ENCODE measurements at places on chromosomes 5 and 9. TPM values are rescaled to one million over a fixed set of nuclear protein-coding genes. Genes with fewer than 3 reads are reported as not detected.

The PCDHGA8 gene
- total RNA-seq: 7.5 TPM

- no peak overlapping the region for H3K4me3 ChIP-seq
- H3K4me1 ChIP-seq: peaks cover 33% of the 10 kb centered on the region
- H3K36me3 ChIP-seq: no peaks in the 10 kb centered on the region
- DNase-seq: no peak
Measured at GRCh38 chr9:15253197-15253596, 53.8 kb downstream of the TTC39B start.

- DNase-seq: no peak
- no peaks in the 10 kb centered on the region for H3K4me1 ChIP-seq
- H3K4me3 ChIP-seq: no peak overlapping the region
- no peak overlapping the region for H3K27ac ChIP-seq
- no peaks in the 10 kb centered on the region for H3K36me3 ChIP-seq
Measured at GRCh38 chr5:112385969-112386368, 33.1 kb downstream of the EPB41L4A start.

DNA sequence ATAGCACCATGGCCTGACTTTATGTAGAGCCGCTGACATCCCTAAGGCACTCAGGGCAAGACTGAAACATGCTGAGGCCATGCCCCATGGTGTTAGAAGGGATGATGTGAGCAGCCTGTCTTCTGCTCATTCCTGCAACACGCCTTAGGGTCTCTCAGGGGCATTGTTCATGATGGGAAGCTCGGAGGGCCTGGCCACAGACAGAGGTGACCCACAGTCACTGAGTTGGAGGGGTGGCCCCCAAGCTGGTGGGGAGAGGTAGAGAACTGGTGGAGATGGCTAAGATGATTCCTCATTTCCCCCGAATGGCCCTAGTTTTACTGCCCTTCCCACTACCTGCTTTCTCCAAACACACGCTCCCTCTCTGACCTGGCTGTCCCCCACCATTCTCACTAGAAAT lies 135.2 kb downstream of the BARX1 start:
- no peaks in the 10 kb centered on the region for H3K27me3 ChIP-seq
- H3K4me1 ChIP-seq: no peaks in the 10 kb centered on the region
- no peak overlapping the region for H3K27ac ChIP-seq

GRCh38 chr9:17906841-17907778 lies 328.2 kb downstream of the SH3GL2 start:
- peaks cover 19% of the 10 kb centered on the region for H3K4me1 ChIP-seq
- H3K4me3 ChIP-seq: peak overlapping the region; percentile 91
- H3K36me3 ChIP-seq: no peaks in the 10 kb centered on the region
- H3K27ac ChIP-seq: peak overlapping the region; percentile 87

DNA sequence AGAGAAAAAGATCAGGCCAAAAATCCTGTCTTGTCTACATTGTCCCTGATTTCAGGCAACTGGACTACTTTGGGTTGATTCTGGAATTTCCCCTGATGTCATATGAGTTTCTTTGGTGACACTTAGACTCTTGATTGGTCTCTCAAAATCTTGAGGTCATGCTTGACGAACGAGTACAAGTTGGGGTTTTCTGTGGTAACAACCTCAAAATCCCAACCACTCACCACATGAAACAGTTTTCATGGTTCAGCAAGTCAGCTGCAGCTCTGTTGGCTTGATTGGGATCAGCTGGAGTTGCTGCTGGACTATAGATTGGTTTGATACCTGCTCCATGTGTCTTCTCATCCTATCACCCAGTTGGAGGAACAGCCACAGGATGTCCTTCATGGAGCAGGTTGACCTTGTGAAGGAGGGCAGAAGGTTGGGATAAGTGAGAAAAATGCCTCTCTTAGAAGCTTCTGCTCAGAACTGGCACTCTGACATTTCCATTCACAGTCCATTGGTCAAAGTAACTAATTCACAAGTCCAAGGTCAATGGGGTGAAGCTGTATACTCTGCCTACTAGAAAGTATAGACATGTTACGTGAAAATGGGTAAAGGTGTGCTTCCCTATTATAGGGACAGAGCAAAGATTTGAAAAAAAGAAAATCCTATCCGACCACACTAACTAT lies 284.5 kb downstream of the SH3GL2 start:
- H3K27me3 ChIP-seq: no peaks in the 10 kb centered on the region
- no peak for DNase-seq
- no peak overlapping the region for H3K4me3 ChIP-seq

GRCh38 chr5:123279136-123279535 lies 144.1 kb downstream of the CEP120 start:
- no peaks in the 10 kb centered on the region for H3K27me3 ChIP-seq
- peak overlapping the region; percentile 64 for H3K4me3 ChIP-seq
- H3K36me3 ChIP-seq: no peaks in the 10 kb centered on the region
- H3K4me1 ChIP-seq: peaks cover 10% of the 10 kb centered on the region
- H3K27ac ChIP-seq: peak overlapping the region; percentile 69
- no peak for DNase-seq
